ENCODE measurements at places on chromosomes 13 and 19.

GRCh38 chr19:29896802-29897201 lies 45.2 kb upstream of the URI1 start:
- no peak for DNase-seq

DNA sequence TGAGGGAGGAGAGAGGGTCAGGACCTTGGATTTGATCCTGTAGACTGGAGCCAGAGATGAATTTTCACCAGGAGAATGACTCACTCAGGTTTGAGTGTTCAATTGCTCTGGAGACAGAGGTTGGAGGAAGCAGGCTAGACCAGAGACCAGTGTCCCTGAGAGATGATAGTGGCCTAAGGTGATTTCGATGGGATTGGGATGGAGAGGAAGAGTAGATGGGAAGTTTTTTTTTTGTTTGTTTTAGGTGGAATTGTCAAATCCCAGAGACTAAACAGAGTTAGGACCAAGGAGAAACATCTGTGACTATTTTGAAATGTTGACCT lies 2.3 kb downstream of the CEBPG start:
- no peak for DNase-seq

GRCh38 chr19:8052464-8052859 lies at the start of gene CCL25:
TSS of gene CCL25 (plus strand) at chr19:8052760. CDS start at chr19:8053050, 290 bp downstream.
- DNase-seq: no peak

GRCh38 chr13:34175551-34175950 lies 357.6 kb downstream of the RFC3 start:
- no peak for DNase-seq

DNA sequence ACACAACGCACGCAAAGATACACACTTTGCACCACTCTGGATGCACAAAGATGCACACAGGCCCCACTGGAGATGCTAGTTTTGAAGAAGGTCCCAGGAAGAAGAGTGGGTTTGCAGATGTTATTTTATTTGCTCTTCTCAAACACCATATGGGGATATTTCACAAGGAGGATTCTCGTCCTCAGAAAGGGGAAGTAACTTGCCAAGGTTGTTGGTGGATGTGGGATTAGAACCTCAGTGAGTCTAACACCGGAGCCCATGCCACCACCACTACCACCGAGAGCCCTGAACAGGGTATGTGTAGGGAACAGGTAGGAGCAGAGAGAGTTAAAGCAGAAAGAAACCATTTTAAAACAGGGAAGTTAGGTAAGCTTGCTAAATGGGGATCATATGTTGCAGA lies 9.6 kb upstream of the CEACAM6 start:
- DNase-seq: no peak

- no peak for DNase-seq
Measured at GRCh38 chr13:90750021-90750420, 597.5 kb upstream of the MIR17HG start.

DNA sequence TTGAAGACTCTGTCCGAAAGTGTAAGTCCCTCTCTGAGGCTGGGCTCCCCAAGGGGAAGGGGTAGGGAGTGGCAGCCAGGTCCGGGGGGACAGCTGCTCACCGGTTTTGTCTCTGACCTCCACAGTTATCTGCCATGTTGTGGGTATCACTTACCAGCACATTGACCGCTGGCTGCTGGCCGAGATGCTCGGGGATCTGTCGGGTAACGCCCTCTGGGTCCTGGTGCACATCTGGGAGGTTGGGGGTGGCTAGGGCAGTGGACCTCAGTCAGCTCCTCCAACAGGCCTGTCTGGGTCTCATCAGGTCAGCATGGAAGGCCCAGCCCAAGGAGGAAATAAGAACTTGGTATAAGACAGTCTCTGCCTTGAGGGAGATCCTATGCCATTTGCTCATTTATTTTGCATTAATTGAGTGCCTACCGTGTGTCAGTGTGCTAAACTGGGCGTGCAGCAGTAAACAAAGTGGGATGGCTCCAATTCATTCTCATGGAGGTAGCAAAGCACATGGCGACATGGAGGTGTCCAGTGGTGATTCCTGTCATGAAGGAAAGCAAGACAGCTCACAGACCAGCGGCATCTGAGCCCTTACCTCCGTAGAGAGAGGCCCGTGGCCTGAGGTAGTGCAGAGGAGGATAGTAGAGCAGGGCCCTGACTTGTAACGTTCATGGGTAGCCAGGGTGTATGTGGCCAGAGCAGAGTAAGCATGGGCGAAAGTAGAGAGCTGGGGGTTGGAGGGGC lies 13.7 kb downstream of the EIF3K start:
- DNase-seq: no peak

- peak; percentile 81 for DNase-seq
Measured at GRCh38 chr19:43555185-43555770, 20.0 kb downstream of the XRCC1 start.

GRCh38 chr13:88246239-88246638 lies 575.1 kb downstream of the SLITRK5 start:
- no peak for DNase-seq

- DNase-seq: no peak
Measured at GRCh38 chr13:75689686-75690085, 53.6 kb downstream of the LMO7 start.

DNA sequence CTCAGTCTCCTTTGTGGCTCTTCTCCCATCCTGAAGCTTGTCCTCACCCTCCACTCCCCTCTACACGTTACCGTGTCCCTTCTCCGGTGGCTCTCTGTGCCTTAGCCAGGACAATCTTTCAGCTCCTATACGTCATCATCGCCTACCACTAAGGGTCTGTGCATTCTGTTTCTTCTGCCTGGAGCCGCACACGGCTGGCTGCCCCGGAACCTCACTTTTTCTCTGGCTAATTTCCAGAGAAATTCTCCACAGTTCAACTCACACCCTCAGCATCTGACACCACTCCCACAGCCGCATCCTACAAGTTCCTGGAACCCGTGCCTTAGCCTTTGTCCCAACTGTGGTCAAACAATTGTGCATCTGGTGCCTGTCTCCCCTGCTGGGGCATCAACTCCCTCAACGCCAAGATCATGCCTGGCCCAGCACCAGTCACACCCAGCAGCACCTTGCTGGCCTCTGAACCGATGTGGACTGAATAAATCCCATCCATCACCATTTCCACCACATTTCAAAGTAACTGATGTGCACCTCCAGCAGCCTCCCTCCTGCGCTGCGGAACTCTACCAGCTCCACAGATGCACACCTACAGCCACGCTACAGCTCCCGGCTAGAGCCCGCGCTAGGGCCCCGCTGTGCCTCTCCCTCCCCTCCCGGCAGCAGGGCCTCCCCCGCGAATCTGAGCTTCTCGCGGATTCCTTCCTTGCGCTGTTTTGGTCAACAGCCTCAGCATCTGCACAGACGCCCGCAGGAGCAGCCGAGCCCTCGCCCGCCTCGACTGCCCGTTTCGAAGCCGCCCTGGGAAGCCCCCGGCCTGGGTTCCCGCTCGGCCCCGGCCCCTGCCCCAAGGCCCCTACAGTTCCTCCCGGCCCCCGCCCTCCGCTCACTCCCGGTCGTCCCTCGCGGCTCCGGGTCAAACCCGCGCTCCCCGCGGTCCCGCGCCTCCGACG lies 689 bp downstream of the DCUN1D2 start:
- peak; percentile 44 for DNase-seq

GRCh38 chr13:64333888-64334287 lies 2896.2 kb downstream of the PCDH9 start:
- no peak for DNase-seq

- DNase-seq: no peak
Measured at GRCh38 chr19:50486823-50487515, 10.3 kb upstream of the GARIN5A start.

DNA sequence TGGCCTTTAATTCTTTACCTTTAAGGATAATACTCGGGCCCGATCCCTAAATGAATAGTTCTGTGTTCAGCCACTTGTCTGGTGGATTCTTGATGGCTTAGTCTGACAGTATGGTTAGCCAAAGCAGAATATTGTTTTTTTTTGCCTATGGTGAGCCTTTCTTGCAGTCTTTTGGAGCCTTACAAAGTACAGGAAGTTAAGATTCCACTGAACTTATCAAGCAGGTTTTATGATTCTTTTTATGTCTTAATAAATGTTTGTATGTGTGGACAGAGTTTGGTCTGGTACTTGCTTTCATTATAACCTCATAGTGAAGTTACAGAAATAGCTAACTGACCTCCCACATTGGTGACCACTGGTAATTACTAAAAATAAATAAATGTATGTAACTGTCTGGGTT lies 17.1 kb downstream of the PCCA start:
- DNase-seq: no peak
